ENCODE measurements at places on chromosomes 11 and 22.

- DNase-seq = no peak
Measured at GRCh38 chr22:29449296-29449875, 11.0 kb downstream of the RFPL1 start.

GRCh38 chr22:24043958-24044357, 32.9 kb downstream of the CABIN1 start:
- DNase-seq = no peak

DNA sequence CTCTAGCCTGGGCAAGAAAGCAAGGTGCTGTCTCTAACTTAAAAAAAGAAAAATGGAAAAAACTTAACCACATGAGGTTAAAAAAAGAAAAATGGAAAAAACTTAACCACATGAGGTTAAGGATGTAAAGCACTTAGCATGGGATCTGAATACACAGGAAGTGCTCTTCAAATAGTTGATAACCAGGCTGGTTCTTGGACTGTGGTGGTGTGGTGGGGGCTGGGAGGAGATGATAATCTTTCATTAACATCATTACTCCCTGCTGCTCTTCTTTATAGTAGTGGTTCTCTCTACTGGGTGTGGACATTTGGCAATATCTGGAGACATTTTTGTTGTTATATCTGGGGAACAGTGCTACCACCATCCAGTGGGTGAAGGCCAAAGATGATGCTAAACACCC, 88.4 kb downstream of the TTC17 start:
- peak; percentile 22 for DNase-seq

- DNase-seq = no peak
Measured at GRCh38 chr11:17547932-17548331, 873 bp downstream of the OTOG start.

DNA sequence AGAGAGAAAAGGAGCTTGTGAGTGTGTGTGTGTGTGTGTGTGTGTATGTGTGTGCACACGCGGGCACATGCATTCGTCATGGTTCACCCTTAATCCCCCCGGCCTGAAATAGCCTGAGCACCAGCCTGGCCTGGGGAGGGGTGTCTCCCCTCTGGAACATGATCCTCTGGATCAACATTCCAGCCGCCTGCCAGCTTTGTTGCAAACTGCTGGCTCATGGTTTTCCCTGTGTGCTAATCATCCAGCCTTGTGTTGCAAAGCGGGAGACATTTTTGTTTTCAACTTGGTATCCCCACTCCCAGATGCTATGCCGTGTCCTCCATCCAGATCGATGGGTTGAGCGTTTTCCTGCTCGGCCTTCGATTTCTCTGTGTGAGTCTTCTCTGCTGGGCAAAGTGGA, 94.3 kb downstream of the FEZ1 start:
- DNase-seq = no peak

DNA sequence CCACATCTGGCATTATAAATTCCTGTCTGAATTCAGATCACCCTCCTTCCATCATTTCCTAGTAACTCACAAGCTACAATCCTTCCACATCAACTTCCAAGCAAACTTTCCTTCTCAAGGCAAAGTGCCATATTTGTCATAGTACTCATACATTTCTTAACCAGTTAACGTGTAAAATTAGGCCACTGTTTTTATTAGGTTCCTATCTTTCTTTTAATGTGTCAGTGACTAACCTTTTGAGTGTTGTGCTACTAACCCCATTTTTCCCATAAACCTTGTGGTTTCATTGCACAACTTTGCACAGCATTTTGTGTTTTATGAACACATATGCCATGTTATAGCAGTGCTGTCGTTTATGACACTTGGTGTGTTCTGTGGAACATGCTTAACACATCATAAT, 90.1 kb downstream of the KIF18A start:
- no peak for DNase-seq

DNA sequence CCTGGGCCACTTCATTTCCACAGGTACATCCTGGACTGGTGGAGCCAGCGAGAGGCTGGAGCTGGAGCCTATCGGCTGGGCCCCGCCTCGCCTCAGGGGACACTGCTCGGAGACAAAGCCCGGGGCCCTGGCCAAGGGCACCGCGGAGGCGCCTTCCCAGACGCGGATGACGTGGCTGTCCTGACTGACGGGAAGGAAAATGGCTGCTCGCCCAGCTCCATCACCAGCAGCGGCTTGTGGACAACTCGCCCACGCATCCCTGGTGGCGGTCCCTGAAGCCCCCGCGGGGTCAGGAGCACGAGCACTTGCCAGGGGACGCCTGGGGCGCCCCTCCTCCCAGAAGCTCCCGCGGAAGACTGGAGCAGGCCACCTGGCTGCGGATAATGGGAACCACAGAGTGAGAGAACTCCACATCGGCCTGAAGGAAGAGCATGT, 49.6 kb downstream of the CECR2 start:
- no peak for DNase-seq

DNA sequence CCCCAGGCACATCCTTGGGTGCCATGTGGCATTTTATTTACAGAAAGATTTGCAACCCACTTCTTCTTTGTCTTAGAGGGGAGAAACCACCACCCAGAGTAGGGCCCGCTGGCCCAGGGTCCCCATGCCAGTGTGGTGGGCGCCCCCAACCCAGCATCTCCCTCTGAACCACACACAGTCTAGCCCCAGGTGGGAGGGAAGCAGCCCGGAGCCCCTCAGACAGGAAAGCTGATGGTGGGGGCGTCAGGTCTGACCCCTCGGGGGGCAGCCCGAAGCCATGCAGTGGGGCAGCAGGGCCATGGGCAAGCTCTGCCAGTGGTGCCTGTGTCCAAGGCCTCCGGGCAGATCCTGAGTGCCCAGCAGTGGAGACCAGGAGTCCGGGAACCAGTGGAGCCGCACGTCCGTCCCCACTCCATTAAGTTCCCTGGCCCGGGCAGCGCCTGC, 11.7 kb downstream of the TRPM5 start:
- DNase-seq = no peak

GRCh38 chr11:103546236-103546635, 437.0 kb downstream of the DYNC2H1 start:
- no peak for DNase-seq

DNA sequence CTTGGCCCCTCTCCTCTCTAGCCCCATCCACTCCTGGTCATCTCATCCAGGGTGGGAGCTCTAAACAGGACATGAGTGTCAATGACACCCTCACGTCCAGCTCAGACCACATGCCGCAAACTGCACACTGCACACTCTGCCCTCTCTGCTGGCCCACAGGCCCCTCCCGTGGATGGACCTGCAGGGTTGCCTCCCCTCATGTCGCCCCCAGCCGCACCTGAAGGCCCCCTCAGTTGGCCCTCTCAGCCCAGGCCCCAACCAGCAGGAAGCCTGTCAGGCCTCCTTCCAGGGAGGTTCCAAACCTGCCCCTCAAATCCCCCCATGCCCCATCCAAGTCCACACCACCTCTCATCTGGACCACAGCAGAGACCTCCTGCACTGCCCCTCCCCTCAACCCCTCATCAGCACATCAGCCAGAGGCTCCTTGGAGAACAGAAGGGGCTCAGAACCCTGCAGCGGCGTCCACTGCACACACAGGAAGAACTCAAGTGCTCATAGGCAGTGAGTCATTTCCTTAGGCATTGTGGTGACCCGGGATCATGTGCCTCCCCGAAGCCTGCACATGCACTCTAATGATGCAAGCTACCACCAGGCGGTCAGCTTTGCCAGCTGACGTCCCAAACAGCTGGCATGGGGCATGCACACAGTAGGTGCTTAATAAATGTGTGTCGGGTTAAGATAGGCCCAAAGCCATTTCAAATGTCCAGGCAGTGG, 12.9 kb upstream of the CDKN1C start:
- DNase-seq = no peak

DNA sequence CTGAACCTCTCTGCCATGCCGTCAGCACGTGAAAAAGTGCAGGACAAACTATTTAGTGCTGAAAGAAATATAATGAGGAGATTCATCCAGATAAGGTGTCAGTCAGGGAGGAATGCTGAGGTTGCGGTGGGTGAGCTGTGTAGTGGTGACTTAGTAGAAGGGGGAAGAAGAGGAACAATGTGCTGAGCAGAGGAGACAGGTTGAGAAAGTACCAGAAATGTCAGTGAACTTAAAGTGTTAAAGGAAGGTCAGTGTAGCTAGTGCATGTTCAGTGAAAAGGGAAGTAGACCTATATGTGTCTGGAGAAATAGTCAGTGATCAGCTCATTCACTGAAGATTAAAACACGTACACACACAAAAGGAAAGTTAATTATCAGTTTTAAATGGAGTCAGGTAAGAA, 237.6 kb upstream of the CCDC179 start:
- no peak for DNase-seq

- DNase-seq = peak; percentile 9
Measured at GRCh38 chr11:129766898-129767604, 48.6 kb upstream of the TMEM45B start.

GRCh38 chr11:113417428-113417827, 29.8 kb downstream of the ANKK1 start:
- no peak for DNase-seq

Measured in CMK (cell line).